ENCODE measurements at places on chromosomes 12 and 14.

DNA sequence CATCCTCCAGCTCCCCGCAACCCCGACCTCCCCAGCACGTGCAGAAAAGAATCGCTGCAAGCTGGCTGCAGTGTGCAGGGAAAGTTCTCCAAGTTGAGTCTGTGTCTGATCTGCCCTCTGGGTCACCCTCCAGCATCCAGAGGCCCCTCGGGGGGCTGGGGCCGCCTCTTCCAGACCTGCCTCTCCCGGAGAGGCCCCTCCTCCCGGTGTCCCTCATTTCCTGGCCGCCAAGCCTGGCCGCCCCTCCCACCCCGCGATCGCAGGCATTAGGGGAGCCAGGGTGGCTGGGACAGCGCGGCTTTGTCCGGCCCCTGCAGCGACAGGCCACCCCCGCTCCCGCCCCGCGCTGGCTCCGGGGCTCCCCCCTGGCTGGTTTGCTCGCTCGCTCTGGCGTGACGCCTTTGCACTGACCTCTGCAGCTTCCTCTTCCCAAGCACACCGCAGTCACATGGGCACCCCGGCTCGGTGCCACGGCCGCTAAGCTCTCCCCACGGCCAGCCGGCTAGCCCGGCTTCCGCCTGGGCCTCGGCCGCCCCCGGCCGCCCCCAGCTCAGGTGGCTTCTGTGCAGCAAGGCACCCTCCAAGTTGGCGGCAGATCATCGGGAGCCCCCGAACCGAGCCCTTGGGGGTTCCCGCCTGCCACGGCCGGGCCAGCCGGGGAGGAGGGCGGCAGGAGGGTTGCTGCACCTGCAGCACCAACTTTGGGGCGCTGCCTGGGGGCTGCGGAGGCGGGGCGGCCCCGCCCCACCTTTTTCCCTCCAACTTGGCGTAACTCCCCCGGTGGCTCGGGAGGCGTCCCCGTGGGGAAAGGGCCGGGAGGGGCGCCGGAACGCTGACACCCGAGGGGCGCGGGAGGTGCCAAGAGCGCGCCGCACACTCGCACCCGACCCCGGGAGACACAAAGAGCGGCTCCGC, 43.7 kb downstream of the KDM2B start:
- DNase-seq: no peak

DNA sequence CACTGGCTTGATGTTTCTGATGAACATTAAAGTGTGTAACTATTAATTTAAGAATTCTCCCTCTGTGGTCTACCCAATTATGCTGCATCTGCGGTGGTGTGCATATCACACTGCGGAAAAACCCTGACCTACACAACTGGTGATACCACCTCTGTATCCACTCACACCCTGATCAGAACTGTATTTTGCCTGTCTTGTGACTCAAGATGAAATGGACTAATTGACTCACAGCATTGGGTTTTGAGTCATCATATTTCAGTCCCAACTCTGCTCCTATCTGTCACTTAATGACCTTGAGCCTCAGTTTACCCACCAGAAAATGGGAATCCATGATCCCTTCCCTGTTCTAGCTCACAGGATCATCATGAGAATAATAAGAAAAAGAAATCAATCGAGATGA, 65.6 kb downstream of the NUAK1 start:
- DNase-seq: no peak

- no peak for DNase-seq
Measured at GRCh38 chr12:80567401-80567800, 123.4 kb downstream of the PTPRQ start.

- DNase-seq: no peak
Measured at GRCh38 chr14:38254571-38255407, 1.1 kb downstream of the CLEC14A start.

DNA sequence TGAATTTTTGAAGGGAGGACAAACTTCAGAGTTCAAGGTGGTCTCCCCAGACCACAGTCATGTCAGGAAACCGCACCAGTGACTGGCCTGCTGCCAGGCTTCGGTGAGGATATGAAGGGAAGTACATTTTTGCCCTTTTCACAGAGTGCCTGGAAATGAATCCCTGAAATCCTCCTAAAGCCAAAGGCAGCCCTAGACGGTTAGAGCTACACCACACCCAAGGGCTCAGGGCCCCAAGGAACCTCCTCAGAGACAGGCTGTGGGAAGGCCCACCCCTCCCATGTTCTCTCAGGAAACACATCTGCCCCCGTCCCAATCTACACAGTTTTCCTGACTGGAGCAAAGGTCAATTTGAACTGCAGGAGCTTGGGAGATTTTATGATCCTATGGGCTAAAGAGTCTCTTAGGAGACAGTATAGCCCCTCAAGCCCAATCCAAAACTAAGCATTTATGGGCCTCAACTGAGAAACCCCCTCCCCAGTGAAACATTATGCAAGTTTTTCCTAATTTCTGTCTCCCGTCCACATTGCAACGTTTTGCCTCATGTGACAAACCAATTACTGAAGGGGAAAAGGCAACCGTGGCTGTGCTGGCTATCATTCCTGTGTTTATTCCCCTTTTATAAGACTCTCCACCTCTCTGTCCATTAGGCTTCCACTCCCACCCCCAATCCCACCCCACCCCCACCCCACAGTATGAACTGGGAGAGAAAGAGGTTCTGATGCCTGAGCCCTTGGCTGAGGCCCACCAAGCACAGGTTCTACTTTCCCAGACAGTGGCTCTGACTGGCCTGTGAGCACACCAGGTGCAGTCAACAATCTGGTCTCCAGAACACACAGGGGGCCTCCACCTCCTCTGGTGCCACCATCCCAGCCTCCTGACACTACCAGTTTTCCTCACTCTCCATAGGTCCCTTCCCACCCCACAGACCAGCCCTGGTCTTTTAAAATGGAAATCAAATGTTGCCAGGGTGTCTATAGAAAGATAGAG, 9.6 kb upstream of the RNASE1 start:
- DNase-seq: no peak

- DNase-seq: peak; percentile 12
Measured at GRCh38 chr12:46825591-46826414, at the start of gene SLC38A4. Gene SLC38A4, minus strand, starts transcription at chr12:46825997. Its CDS starts 32,926 bp downstream, at chr12:46793071.

- no peak for DNase-seq
Measured at GRCh38 chr12:21305661-21306060, 29.1 kb downstream of the SLCO1A2 start.

DNA sequence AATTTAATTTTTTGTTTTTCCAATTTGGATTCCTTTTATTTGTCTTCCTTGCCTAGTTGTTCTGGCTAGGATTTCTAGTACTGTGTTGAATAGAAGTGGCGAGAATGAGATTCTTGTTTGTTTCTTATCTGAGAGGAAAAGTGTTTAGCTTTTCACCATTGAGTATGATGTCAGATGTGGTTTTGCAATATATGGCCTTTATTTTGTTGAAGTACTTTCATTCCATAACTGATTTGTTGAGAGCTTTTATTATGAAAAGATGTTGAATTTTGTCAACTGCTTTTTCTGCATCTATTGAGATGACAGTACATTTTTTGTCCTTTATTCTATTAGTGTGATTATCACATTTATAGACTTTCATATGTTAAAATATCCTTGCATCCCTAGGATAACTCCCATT, 462.0 kb downstream of the CCDC91 start:
- DNase-seq: no peak

- no peak for DNase-seq
Measured at GRCh38 chr12:120677765-120678473, 9.0 kb upstream of the MLEC start.

GRCh38 chr14:38887696-38888095, 215.3 kb downstream of the SEC23A start:
- DNase-seq: no peak

DNA sequence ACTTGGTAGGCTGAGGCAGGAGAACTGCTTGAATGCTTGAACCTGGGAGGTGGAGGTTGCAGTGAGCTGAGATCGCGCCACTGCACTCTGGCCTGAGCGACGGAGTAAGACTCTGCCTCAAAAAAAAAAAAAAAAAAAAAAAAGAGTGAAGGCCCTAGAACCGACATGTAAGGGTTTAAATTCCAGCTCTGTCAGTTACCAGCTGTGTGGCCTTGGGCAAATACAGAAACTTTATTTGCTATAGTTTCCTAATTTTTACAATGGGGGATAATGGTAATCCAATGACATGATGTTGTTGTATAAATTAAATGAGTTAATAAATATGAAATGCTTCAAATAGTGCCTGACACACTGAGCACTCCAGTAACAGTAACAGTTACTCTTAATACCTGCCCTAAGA, 19.6 kb upstream of the PYGL start:
- DNase-seq: no peak

DNA sequence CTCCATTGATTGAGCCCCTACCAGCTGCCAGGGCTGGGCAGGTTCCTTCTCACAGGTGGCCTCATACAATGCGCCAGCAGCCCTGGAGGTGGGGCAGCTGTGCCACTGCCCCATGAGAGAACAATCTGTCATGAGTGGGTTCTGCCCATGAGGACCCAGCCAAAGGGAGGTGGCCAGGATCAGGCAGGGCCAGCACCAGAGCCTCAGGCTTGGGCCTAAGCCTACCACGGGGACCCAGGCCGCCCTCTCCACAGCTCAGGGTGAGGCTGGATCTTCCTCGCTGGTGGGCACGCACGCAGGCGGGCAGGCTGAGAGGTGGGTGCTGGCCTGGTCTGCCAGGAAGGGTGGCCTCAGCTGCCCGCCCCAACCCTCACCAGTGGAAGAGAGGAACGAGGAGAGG, 110.7 kb downstream of the KIF26A start:
- DNase-seq: no peak

DNA sequence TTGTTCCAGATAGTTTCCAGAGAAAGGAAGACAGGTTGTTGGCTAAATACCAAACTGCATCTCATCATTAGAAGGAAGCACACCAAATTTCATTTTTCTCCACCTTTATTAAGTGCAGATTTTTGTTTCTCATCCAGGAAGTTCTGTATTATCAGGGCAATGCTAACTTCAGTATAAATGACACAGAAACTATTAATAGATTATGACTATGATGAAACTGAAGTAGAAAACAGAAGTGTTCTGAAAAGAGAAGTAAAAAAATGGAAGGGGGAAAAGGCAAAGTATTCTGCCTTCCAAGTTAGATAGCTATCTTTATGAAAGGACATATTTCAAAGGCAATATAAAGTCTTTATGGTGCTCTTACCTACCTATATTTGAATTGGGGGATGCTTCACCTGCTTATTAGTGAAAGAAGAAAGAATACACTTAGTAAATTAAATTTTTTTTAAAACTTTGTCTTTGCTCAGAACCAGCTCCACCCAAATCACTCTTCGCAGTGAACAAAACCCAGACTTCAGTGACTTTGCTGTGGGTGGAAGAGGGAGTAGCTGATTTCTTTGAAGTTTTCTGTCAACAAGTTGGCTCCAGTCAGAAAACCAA, 223.9 kb downstream of the PTPRO start:
- DNase-seq: no peak

- peak; percentile 88 for DNase-seq
Measured at GRCh38 chr12:60148831-60149230, 553.0 kb downstream of the SLC16A7 start.

GRCh38 chr14:90193925-90194324, 62.4 kb upstream of the PSMC1 start:
- DNase-seq: no peak

DNA sequence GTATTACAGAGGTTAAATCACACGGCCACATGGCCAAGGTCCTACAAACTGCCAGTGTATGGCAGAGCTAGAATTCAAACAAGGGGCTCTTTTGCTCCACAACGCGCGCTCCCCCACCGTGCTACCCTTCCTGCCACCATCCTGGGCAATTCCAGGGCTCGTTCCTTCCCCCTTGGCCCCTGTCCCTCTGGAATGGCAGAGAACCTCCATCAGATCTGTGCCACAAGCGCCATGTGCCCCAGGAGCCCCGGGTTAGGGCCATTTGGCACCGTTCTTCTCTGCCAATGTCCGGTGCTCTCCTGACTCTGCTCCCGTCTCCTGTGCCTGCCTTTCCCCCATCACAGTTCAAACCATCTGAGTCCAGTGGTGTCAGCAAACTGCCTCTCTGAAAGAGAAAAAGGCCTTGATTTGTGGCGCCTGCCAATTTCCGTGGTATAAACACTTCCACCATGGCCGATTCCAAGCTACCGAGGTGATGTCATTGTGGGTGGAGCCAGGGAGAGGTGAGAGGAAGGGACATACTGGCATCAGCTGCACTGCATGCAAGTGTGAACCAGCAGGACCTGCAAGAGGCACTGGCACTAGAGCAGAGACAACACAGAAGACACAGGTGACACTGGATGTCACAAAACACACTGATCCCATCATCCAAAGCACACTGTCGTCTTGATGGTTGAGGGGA, 163.1 kb downstream of the CALM1 start:
- DNase-seq: no peak

DNA sequence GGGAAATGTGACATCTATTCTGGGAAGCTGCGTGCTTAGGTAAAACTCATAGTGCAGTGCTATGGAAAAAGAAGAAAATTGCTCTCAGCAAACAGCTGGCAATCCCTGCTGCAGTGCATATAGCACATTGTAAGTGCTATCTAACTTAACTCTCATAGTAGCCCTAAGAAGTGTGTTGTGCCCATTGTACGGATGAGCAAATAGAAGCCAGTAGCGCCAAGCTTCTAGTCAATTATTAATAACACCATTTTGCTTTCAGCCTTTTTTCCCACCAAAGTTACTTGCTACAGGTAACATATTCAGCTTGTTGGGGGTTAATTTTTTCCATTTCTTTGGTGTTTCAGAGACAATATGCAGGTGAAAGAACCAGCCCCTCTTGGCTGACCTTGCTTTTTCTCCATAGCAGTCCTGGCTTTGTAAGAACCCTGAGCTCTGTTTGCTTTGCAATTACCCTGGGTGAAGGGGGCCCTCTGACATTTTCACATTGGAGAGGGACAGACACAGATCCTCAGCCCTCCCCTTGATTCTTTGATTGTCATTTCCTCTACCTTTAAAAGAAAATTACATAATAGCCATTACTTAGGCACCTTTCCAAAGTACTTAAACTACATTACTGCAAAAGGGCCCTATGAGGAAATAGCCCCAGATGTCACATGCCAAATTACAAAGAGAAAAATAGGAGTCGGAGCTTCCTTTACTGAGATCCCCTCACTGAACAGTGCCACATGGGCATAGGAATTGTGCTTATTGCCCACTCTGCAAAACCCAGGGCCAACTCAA, 576.2 kb upstream of the TBX3 start:
- DNase-seq: no peak

DNA sequence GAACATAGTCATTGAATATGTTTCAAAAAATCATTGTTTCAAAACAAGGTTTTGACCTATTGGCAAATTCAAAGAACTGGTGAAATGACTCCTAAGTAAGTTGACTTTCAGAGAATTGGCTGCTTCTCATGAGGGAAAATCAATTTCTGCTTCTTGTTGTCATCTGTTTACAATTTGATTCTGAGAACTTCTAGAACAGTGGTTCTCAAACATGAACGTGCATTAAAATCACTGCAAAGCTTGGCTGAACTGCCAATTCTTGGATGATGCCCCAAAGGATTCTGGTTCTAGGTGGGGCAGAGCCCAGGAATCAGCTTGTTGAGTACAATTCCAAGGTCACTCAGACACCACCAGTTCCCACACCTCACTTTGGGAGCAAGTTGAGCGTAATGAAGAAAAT, 83.9 kb downstream of the ZFP36L1 start:
- no peak for DNase-seq

DNA sequence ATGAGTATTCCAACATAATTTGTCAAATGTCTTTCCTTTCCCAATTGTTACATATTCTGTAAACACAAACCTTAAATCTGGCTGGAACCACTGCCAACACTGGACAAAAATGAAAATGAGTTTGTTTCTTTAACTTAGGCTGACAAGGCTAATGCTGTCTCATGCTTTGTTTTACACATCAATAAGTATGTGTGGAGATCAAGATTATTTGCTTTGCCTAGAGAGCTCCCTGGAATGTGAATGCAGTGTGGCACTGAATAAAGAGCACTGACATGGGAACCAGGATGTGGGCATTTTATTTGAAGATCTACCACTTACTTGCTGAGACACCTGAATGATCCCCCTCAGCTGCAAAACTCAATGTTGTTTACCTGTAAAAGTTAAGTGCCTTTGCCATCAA, 61.7 kb downstream of the RALGAPA1 start:
- no peak for DNase-seq

- no peak for DNase-seq
Measured at GRCh38 chr14:24311837-24312615, 724 bp downstream of the LTB4R start.

Data from fibroblast of skin of left biceps (primary cell).